ENCODE measurements at places on chromosomes 6 and 20.

DNA sequence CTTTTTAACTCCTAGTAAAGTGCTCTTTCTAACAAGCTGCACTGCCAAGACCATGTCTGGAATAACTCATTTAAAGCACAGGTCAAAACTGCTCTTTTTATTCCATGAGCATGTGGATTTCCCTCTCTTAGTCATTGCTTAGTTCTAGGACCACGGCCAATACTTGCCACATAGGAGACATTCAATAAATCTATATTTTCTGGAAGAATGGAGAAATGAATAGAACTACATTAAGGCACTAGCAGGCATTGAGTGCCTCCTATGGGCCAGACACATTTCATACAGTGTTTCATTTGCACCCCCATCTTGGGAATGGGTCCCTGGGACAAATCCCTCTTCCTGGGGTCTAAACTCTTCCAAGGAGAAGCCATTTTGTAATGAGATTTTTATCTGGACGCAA, 552.8 kb upstream of the CITED2 start:
- no peak for DNase-seq

- no peak for DNase-seq
Observed at GRCh38 chr20:46798430-46798829, 89.0 kb downstream of the SLC2A10 start.

GRCh38 chr6:141541581-141542324, 591.0 kb upstream of the GJE1 start:
- no peak for DNase-seq

DNA sequence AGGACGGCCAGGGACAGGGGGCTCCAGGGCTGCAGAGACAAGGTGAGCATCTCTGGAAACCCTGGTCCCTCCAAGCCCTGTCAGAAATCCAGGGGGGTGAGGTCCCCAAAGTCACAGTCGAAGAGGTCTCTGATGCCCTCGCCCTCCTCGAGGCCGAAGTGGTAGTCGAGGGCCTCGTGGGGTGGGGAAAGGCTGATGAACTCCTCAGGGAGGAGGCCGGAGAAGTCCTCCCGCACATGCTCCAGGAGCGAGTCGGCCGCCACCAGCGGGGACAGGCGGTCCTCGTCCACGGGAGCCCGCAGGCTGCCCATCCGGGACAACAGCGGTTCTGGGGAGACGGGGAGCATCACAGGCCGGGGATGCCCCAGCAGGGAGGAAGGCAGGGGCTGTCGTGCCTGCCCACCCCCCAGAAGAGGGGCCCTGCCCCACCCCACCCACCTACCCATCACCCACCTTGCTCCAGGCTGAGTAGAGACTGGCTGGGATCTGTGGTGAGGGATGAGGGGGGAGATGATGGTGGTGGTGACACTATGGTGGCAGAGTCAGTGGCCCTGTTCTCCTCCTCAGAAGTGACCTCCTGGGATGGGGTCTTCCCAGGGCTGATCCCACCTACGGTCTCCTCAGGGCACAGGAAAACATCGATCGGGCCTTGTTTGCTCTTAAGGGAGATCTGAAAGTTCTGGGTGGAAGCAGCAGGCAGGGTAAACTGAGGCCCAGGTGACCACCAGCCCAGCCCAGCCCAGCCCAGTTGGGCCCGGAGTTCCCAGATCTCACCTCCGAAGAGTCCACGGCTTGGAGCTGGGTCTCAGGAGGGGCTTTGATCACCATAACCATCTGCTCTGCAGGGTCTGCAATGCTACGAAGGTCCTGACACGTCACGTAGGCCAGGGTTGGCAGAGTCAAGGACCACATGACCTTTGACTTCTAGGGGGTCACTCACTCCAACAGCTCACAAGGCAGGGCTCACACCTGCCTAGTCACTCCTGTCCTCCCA, 2.7 kb upstream of the NECAB3 start:
- no peak for DNase-seq

DNA sequence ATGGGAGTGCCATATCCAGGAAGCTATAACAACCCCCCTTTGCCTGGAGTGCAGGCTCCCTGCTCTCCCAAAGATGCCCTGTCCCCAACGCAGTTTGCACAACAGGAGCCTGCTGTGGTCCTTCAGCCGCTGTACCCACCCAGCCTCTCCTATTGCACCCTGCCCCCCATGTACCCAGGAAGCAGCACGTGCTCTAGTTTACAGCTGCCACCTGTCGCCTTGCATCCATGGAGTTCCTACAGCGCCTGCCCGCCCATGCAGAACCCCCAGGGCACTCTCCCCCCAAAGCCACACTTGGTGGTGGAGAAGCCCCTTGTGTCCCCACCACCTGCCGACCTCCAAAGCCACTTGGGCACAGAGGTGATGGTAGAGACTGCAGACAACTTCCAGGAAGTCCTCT, 56.7 kb upstream of the TMEM181 start:
- no peak for DNase-seq

GRCh38 chr6:33935439-33936080, 131.8 kb upstream of the MLN start:
- DNase-seq, result peak; percentile 85

GRCh38 chr6:83314693-83315092, 116.2 kb downstream of the ME1 start:
- DNase-seq, result no peak

GRCh38 chr6:149275621-149276020, 41.9 kb upstream of the TAB2 start:
- DNase-seq, result no peak

GRCh38 chr6:140546640-140547039, 1172.2 kb upstream of the CITED2 start:
- DNase-seq, result no peak

DNA sequence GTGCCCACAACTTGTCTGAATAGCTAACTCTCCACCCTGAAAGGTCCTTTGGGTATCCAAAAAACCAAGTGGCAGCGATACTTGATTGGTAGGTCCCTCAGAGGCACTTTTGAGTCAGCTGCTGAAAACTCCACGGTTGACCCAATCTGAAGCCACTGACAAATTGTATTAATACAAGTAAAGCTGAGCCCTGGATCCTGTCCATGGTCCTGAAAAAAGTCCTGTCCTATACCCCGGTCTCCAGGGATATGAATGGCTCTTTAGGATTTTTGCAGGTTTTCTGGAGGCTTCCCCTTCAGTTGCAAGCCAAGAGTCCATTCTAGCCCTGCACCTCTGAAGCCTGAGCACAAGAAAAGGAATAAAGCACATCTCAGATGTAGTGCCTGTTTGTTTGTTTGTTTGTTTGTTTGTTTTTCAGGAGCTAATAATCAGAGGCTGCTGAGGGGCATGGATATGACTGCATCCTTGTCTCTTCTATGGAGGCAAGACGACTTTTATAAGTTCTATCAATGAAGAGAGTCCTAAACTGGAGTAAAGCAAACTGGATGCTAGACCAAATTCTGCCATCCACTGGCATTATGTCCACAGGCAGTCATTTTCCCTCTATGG, 1.7 kb upstream of the SLC12A5 start:
- DNase-seq, result no peak

DNA sequence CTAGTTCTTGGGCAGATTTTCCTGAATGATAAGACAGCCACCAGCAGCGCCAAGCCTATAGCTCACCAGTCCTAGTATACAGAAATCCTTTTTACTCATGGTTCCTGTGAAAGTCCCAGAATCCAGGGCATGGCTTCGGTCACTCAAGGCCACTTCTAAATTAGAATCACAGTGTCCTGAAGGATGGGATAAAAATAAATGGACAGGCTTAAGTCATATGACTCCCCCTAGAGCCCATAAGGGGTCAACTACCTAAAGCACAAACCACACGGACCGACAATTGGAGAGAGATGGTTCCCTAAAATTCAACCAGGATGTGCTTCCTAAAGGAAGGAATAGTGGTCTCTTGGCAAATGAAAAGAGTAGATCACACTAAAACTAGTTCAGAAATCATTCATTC, 404.1 kb upstream of the PLCB4 start:
- DNase-seq, result no peak

DNA sequence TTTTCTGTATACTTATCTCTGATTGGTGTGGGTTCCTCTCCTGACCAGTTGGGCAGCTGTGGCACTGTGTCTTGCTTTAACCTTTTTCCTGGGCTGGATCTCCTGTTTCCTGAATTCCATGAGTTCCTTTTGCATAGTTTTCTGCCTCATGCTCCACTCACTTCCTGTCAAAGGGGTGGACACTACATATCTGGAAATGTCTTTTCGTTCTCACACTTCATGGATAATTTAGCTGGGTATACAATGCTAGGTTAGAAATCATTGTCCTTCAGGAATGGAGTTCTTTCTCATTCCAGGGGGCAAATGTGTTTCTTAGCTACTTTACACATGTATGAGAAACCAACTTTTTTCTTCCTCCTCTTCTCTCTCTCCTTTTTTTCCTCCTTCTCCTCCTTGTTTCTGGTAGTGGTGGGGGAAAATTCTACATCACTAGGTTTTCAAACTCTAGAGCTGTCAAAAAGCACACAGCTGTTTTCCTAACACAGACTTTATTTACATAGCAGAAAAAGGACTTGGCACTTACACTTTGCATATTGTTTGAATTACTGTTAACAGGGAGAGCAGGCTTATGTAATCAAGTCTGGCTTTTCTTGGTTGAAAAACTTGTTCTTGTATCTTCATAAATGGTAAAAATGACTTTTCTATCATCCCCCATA, 9.0 kb upstream of the DDX27 start:
- no peak for DNase-seq

DNA sequence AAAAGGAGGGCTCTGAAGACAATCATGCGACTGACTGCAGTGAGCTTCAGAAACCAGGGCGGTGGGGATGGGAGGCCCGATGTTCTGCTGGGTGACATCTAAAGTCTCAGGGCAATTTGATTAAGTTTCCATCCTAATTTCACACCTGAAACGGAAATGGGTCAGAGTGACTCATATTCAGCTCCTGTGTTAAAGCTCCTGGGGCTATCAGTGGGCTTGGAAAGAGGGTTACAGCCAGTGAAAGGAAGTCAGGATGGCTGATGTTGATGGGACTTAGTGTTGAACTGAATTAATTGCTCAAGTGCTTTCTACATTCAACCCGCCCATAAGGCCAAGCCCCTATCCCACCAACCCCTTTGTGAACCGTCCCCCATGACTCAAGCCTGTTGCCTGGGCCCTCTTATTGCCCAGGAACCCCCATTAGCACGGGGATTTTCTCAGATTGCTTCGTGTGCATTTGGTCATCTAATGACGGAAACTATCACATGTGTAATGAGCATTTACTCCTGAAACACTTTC, 47.1 kb upstream of the TBC1D7 start:
- DNase-seq, result no peak

DNA sequence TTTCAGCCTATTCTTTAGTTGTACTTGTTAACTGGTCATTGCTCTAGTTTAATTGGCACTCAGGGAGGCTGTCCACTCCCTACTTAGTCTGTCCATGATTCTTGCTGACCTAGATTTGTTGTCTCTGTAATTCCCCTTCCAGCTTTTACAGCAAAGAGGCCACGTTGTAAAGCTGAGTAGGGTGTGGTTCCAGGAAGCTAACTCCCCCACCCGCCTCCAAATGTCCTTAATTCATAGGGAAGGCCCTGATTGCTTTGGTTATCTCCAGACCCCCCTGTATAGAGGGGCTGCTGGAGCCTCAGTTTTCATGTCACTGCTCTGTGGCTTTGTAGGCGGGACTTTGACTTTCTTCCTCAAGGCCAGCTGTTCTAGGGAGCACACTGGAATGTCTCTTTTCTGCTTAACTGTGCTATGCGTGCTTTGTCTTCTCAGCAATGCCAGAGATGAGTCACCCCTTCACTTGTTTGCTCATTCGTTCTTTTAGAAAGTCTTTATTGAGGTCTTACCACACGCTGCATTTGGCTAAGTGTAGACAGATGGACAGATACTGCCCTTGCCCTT, 175.1 kb upstream of the JAG1 start:
- DNase-seq, result no peak

DNA sequence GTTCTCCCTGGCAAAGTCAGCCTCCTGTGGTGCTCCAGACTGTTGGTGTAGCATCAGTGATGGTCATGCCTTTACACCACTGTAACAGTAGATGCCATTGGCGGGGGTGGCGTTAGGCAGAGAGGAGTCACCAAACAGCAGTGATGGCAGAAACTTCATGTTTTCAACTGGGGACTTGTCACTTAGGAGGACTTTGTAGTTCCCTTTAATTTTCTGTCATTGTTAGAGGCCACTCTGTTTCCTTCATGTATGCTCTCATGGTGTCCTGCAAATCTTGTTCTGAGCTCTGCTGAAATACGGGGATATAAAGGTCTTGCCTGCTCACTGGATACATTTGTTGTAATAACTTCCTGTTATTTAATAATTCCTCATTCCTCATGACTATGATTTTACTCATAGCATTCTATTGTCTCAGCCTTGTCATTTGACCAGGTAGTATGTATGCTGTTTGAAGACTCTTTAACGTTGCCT, 4.6 kb downstream of the MAP3K4 start:
- no peak for DNase-seq

DNA sequence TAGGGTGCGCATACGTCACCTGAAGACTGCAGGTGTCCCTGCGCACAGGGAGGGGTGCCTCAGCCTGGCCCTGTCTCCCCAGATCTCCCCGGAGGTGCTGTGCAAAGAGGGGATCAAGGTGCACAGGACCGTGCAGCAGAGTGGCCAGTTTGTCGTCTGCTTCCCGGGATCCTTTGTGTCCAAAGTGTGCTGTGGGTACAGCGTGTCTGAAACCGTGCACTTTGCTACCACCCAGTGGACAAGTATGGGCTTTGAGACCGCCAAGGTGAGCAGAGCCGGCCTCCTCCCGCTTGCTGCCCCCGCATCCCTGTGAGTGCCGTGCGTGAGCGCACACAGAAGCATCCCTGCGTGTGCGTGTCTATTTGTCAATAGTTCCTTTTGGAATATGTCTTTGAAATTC, 150.7 kb downstream of the DTNBP1 start:
- no peak for DNase-seq

DNA sequence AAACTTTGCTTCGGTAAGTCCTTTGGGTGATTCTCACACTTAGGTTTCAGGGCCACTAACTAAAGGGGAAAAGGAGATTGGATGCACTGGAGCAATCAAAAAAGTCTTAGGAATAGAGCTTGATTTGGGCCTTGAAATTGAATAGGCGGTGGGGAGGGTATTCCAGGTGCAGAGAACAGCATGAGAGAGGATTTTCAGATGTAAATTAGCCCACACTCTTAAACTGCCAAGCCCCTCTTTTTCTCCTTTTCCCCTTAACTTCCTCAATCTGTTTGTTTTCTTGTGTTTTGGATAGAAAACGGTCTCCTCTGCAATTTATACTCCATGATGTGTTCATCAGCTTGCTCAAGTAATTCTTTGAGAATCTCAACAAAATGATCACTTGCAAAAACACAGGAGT, 62.1 kb upstream of the RIPOR2 start:
- DNase-seq, result no peak

- no peak for DNase-seq
Observed at GRCh38 chr20:38523697-38524096, 51.1 kb downstream of the RALGAPB start.

DNA sequence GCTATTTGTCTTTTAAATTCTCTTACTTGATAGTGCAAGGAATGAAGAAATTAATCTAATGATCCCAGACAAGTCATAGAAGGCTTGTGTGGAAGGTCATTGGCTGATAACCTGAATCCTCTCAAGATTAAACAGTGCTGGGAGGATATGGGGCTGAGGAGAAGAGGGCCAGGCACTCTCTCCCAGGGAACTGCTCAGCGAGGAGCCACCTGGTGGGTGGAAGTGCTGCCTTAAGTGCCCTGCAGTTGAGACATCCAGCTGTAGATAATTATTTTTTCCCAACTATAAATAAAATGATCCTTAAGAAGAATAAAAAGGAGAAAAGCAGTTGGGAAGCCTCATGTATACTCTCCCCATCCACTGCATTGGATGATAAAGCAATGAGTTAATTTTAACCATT, 47.9 kb downstream of the BTBD3 start:
- DNase-seq, result no peak

- DNase-seq, result no peak
Observed at GRCh38 chr6:31822036-31822821, 5.3 kb upstream of the HSPA1B start.

- no peak for DNase-seq
Observed at GRCh38 chr6:70274338-70274737, 28.5 kb downstream of the COL9A1 start.

Data from NCI-H524 treated with DMSO at 0.1 percent for 48 hours (cell line).